Muscle of leg (tissue), 16 donors: ENCODE measurements at places on chromosomes 7 and 10.
A peak's percentile ranks its signal among the peaks of the same experiment; 100 is the strongest.

DNA sequence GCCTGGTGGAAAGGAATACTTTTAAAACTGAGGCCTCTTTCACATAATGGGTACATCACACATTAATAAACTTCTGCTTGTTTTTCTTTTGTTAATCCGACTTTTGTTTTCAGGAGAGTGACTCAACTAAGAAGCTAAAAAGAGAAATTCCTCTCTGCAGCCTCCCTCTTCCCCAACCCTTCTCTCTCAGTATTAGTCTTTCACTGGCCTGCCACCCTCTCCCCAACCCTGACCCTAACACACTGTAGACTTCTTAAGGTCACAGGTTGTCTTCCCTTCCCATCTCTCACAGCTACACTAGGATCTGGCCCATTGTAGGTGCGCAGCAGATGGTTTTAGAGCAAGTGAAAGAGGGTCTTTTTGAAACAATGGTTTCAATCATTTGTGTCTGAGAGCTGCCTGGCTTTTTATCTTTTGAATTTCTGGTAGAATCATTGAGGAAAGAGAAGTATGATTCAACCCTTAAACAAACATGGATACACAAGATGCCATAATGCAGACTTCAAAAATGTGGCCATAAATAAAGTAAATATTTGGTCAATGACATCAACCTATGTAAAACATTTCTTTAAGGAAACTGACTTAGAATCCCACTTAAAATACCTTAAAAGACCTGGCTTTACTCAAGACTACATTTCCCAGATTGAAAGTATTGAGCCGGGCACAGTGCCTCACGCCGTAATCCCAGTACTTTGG is 17.9 kb upstream of the FFAR4 start:
- no peak overlapping the region for H3K4me3 ChIP-seq
- H3K36me3 ChIP-seq = no peaks in the 10 kb centered on the region

DNA sequence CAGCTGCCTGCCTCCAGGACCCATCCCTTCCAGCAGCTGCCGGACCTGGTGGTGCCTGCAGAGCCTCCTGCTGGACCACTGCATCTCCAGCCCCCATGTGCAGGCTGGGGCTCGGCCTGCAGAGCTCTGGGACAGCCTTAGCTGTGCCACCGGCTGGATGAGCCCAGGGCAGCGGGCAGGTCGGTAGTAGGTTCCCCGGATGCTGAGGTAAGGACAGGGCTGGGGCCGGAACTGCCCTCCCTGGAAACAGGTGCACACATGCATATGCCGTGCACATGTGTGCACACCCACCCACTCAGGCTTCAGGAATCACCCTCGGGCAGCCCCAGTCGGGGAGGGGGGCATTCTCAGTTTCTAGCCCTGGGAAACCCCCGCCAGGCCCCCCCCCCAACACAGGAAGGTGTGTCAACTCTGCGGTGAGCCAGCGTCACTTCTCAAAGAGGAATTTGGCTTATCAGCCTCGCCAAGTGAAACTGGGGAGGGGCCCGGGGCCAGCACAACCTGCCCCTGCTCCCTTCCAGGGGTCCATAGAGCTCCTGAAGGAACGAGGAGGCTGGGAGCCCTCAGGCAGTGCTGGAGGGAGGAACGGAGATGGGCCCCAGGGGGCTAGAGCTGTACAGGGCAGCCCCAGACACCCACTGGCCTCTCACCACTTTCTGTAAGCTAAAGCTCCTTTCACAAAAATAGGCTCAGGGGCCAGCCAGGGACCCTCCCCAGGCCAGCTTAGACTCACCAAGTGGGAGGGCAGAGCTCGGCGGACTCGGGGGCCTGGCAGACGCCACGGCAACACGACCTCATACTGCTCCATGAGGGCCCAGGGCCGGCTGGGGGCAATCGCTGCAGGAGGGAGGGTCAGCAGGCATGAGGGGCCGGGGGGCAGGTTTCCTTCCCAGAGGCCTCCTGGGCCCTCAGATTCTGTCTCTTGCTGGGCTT is 1.7 kb downstream of the ADAM8 start:
- peaks cover 39% of the 10 kb centered on the region for H3K27me3 ChIP-seq
- peaks cover 6% of the 10 kb centered on the region for H3K4me1 ChIP-seq
- DNase-seq = no peak
- no peak overlapping the region for H3K4me3 ChIP-seq
- peaks cover 12% of the 10 kb centered on the region for H3K36me3 ChIP-seq

DNA sequence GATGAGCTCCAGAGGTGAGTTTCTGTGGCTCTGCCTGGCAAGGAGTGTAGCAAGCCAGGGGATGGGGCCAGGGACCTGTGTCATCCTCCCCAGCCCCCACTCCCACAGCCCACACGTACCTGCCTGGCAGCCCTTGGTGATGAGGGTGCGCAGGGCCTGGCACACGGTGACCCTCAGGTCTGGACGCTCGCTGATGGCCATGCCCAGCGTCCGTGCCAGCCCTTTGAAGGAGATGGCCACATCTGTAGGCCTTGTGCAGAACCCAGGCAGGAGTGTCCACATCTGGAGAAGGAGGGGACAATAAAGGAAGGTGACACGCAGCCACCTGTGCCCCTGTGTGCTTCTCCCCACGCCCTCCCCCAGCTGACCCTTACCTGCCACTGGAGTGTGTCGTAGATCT is 27.7 kb downstream of the RRP12 start:
- DNase-seq = no peak
- H3K4me3 ChIP-seq = no peak overlapping the region
- H3K27me3 ChIP-seq = no peaks in the 10 kb centered on the region
- H3K27ac ChIP-seq = no peak overlapping the region

- H3K36me3 ChIP-seq = peaks cover 7% of the 10 kb centered on the region
- H3K27me3 ChIP-seq = no peaks in the 10 kb centered on the region
- H3K4me3 ChIP-seq = peak within 1 kb of the TSS; percentile 50
- peaks cover 6% of the 10 kb centered on the region for H3K4me1 ChIP-seq
- H3K27ac ChIP-seq = peak within 1 kb of the TSS; percentile 87
These were observed at the start of gene SAMD9L for GRCh38 chr7:93148144-93148543. TSS of gene SAMD9L (minus strand) at chr7:93148385. CDS start at chr7:93135971, 12,414 bp downstream.

DNA sequence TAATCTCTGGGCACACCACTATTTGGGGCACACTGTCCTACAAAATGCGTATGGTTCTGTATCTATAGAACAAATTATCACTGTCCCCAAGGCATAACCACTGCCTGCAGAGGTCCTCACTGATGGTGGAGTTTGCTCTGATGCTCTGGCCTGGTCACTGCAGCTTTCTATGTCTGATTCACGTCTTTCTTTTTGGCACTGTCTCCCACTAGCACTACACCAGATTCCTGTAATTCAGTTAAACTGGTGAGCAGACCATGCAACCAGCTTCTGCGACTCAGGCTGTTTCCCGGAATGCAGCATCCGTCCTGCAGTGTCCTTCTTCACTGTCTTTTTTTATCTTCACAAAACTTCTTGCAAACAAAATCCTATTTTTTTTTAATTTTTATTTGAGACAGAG is 112.8 kb downstream of the KLF6 start:
- H3K27me3 ChIP-seq = no peaks in the 10 kb centered on the region
- DNase-seq = no peak
- no peaks in the 10 kb centered on the region for H3K36me3 ChIP-seq
- H3K4me3 ChIP-seq = no peak overlapping the region
- no peak overlapping the region for H3K27ac ChIP-seq

- H3K27ac ChIP-seq = no peak overlapping the region
- no peaks in the 10 kb centered on the region for H3K27me3 ChIP-seq
- no peaks in the 10 kb centered on the region for H3K36me3 ChIP-seq
- H3K4me1 ChIP-seq = no peaks in the 10 kb centered on the region
- H3K4me3 ChIP-seq = no peak overlapping the region
These were observed 8.8 kb downstream of the TDRD1 start for GRCh38 chr10:114188001-114188400.

- peaks cover 11% of the 10 kb centered on the region for H3K4me1 ChIP-seq
- H3K27me3 ChIP-seq = no peaks in the 10 kb centered on the region
- H3K4me3 ChIP-seq = no peak overlapping the region
- no peaks in the 10 kb centered on the region for H3K36me3 ChIP-seq
- peak; percentile 38 for DNase-seq
- no peak overlapping the region for H3K27ac ChIP-seq
These were observed 191.3 kb downstream of the AUTS2 start for GRCh38 chr7:69789563-69789962.

GRCh38 chr7:149016876-149017275 is 11.4 kb downstream of the PDIA4 start:
- no peak for DNase-seq
- H3K4me3 ChIP-seq = no peak overlapping the region
- no peaks in the 10 kb centered on the region for H3K4me1 ChIP-seq
- peaks cover 66% of the 10 kb centered on the region for H3K36me3 ChIP-seq
- no peak overlapping the region for H3K27ac ChIP-seq
- H3K27me3 ChIP-seq = no peaks in the 10 kb centered on the region

GRCh38 chr7:69517985-69518704 is 80.1 kb upstream of the AUTS2 start:
- no peak overlapping the region for H3K27ac ChIP-seq
- H3K36me3 ChIP-seq = no peaks in the 10 kb centered on the region
- H3K27me3 ChIP-seq = no peaks in the 10 kb centered on the region
- no peak overlapping the region for H3K4me3 ChIP-seq
